ENCODE measurements at places on chromosomes 13 and 19.

DNA sequence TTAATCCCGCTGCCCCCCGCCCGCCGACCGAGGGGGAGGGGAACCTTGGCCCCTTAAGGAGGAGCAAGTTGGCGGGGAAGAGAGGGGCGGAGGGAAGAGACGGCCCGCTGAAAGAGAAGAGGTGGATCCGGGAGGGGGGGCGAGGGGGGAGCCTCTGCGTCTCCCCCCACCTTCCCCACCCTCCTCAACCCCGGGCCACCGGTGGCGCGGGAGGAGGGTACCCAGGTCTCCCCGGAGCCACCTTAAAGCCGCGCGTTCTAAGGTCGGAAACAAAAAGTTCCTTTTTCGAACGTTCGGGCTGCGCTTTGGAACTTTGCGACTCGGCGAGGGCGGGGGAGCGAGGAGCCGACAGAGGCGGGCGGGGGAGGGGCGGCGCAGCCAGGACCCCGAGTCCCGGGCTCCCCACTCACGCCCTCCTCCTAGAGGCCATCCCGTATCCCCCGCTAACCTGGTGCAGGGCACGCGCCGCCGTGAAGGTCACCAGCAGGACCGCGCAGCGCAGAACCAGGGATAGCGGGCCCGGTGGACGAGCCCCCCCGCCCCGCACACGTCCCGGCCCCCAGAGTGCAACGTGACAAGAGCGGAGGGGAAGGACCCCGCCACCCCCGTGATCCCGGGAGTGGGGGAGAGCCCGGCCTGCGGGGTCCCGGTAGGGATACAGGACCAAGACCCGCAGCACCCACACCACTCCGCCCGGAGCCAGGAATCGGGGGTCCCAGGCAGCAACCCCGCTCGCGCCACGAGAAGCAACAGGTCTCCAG, 659 bp downstream of the ERF start:
- DNase-seq = peak; percentile 62

GRCh38 chr13:77876176-77876575, 42.5 kb downstream of the EDNRB start:
- DNase-seq = no peak

DNA sequence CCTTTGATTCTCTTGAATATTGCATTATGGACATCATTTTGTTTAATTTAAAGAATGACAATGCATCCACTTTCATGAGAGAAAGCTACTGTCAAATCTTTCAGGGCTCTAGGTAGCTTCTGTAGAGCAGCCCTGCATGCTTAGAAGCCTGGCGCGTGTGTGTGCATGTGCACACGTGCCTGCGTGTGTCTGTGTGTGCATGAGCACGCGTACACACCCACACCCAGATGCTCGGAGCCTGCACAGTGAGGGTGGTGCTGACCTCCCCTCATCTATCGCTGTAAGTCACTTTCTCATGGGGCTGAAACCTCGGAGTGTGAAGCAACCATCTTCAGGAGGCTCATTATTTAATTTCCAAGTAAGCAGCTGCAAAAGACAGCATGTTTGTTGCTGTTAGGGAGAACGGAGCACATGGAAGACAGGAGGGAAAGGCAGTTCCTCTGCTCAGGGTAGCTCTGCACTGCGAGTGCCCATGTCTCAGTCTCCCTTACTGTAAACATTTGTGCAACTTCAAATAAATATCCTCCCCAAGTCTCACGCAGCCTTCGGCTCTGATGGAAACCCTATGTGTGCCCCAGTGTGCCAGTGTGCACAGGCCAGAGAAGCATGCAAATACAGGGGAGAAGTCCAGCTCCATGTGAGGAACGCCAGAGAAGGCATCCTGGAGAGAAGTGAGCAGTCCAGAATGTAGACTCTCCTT, 22.8 kb downstream of the TSHZ3 start:
- DNase-seq = no peak

- DNase-seq = peak; percentile 93
These were observed 18.4 kb upstream of the KCTD15 start for GRCh38 chr19:33778089-33778791.

DNA sequence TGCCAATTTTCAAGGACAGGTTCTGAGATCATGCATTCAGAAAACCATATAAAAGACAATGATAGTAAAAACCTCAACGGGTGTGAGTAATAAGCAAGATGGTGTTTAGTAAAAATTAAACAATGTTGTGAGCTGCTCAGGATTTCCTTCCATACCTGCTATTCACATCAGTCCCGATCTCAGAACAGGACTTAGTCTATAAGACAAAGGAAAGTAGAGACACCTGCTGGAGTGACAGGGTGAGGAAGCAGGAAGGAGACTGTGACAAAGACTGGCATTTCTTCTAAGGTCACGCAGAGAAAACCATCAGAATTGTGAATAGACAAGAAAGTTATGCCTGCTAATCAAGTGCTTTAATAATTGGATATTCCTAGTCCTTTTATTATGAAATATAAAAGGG, 648.0 kb downstream of the DACH1 start:
- DNase-seq = no peak

GRCh38 chr19:38304352-38304865, 358 bp downstream of the C19orf33 start:
- DNase-seq = no peak

DNA sequence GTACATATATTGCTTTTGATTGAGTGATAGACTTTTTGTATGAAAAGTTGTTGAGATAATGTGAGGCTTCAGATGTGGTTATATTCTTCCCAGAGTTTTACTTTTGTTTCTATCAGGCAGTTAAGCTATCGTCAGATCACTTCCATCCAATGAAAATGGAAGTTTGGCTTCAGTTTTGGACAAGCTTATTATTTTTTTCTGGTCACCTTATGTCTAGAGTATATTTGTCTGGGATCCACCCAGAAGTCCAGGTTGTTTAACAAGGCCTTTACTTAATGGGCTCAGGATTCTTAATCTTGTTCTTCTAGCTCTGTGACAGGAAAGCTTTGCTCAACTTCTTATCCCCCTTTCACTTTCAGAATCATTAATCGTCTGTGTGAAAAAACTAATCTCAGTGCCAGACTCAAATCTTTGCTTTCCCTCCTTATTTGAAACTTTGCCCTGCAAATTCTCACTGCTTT, 150.9 kb downstream of the PDS5B start:
- no peak for DNase-seq

GRCh38 chr13:111252446-111253364, 67.7 kb upstream of the TEX29 start:
- peak; percentile 22 for DNase-seq

DNA sequence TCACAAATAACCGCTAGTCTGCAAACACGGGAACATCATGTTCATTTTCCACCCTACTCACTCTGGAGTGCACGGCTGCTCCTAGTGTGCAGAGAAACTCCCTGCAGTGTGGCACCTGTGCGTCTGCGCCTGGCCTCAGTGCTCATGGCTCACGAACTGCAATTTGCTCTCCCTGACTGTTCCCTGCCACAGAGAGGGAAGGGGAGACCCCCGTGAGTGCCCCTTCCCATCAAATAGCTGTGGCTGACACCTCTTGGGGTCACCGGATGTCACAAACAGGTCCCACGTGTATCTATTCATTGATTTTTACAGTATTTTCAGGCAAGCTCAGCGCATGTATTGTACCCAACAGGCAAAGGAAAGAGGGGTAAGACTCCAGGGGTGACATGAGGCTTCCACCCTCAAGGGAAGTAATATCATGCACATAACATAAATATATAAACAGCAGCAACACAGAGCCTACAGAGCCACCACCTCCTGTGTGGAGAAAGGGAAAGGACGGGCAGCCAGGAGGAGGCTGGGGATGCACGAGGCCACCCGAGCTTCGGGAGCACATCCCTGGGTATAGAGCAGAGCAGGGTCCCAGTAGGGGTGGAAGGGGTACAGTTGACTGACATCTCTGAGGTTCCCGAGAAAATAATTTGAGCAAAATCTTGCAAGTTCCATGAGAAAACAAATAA, 140.3 kb upstream of the SOX1 start:
- no peak for DNase-seq

- DNase-seq = no peak
These were observed 28.7 kb upstream of the F2RL3 start for GRCh38 chr19:16860118-16860517.

GRCh38 chr19:30755581-30755980, 383.4 kb downstream of the ZNF536 start:
- no peak for DNase-seq

DNA sequence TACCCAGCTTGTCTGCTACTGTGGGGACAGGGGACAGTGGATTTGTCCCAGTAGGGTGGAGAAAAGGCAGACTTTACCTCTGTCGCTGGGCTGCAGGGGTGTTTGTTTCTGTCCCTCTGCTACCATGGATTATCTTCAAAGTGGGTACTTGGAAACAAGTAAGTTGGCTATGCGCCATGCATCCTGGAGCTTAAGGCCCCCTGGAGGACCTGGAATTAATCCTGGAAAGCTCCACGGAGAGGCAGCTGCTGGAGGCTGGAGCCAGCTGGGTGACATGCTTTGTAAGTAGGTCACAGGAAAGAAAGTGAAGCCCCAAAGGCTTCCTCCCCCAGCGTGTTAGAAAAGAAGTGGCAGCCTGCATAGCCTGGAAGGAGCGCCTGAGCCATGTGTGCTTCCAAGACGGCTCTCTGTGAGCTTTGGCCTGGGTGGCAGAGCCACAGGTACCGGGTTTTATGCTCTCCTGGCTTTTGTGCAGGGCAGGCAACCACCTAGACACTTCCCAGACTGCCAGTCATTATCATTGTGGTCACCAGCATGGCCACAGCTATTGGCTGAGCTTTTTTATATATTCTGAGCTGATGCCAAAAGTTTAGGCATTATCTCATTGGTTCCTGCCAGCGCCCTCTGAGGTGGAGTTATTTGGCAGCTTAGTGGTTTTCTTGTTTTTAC, 9.5 kb downstream of the B3GLCT start:
- DNase-seq = peak; percentile 45

- DNase-seq = no peak
These were observed 20.8 kb downstream of the DPF1 start for GRCh38 chr19:38203197-38203596.

GRCh38 chr13:80313668-80314256, 27.2 kb downstream of the SPRY2 start:
- no peak for DNase-seq

GRCh38 chr13:59478908-59479307, 684.8 kb downstream of the DIAPH3 start:
- DNase-seq = no peak

- peak; percentile 52 for DNase-seq
These were observed 30.6 kb upstream of the IGSF23 start for GRCh38 chr19:44582581-44583265.

GRCh38 chr19:41330946-41331678, 21.1 kb downstream of the CCDC97 start:
- DNase-seq = no peak

GRCh38 chr13:23619068-23619855, 49.0 kb downstream of the TNFRSF19 start:
- no peak for DNase-seq

- no peak for DNase-seq
These were observed 2.3 kb downstream of the SOX1 start for GRCh38 chr13:112069061-112069844.

DNA sequence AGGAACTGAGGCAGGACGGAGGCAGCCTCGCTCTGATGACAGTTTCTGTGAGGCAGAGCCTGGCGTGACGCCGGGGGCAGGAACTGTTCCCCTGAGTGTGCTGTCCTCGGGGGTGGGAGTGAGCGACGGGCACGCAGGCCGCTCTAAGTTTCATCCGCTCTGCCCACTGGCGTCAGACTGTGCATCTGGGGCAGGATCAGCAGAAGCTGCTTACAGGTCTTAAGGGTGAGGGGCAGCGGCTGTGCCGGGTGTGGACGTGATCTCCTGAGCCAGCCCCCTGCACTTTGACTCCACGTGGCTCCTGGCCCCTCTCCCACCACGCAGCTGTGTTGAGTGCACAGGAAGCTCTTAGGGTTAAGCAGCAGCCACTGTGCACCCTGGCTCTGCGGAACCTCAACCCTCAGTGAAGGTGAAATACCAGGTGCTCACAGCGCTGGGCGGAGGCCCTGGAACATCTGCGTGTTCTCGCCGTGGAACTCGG, 1.5 kb downstream of the GRK1 start:
- DNase-seq = no peak

DNA sequence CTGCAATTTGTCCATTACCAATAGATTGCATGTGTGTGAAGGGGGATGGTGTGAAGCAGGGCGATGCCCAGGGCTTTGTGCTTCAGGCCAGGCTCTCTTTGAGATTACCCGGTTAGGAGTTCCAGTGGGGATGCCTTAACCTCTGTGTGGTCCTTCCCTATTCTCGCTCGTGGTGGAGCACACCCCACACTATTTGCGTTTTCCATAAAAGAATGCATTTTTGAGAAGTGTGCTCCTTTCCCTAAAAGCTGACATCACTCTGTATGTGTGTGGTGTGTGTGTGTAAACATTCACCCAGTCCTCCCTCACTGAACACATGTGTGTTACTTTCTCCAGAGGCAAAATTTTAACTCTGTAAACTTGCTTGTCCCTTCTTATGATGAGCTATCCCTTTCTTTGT, 308.3 kb downstream of the SLC7A1 start:
- no peak for DNase-seq

DNA sequence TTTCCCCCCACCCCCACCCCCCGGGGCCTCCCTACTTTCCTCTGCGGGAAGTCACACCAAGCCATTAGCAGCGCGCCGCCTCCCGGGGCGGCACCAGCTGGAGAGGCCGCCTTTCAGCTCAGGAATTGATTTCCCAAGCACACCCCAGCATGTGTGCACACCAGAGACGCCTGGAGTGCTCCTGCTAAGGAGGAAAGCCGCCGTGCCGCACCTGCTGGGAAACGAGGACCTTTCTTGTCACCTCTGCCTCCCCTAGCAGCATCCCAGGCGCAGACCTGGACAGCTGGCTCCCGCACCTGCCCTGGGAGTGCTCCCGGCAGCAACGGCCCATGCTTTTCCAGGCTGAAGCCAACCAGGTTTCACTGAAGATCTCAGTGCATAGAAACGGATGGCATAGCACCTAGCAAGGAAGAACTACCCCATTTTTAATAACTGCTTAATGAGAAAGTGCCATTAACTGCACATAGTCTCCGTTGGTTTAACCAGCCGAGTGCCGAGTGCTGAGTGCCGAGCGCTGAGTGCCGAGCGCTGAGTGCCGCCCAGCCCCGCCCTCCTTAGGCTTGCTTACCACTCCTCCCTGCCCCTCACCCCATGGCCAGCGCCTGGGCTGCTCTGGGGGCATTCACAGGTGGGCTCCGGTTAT, 165.0 kb downstream of the USP12 start:
- DNase-seq = peak; percentile 49

- no peak for DNase-seq
These were observed 31.1 kb downstream of the CAB39L start for GRCh38 chr13:49412749-49413148.

- no peak for DNase-seq
These were observed 33.7 kb upstream of the ZSCAN5A start for GRCh38 chr19:56348289-56348877.

Data from hepatic stellate cell (primary cell).